SW480 (cell line): ENCODE measurements at places on chromosomes 2 and 18.
A peak's percentile ranks its signal among the peaks of the same experiment; 100 is the strongest.

GRCh38 chr18:45654677-45655076 lies 39.4 kb downstream of the SLC14A2 start:
- DNase-seq: peak; percentile 3

DNA sequence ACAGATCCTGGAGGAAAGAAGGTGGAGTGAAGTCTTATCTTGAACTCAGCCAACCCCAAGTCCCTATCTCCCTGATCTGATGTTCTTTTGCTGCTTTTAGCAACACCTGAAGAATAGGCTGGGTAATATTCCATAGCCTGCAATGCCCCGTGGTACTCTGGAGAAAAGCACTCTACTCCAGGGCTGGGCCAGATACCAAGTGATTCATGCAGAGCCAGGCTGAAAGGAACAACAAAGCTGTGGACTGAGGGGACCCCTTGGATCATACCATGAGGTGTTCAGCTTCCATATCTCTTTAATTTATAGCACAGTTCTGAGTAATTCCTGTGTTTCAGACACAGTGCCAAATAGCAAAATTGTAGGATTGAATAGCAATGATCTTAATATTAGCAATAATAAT lies 130.6 kb downstream of the NXPH2 start:
- DNase-seq: no peak

- DNase-seq: no peak
Observed at GRCh38 chr2:120869036-120869729, 133.5 kb downstream of the GLI2 start.

GRCh38 chr18:11269257-11269656 lies 119.9 kb upstream of the PIEZO2 start:
- DNase-seq: no peak

GRCh38 chr18:75915941-75916623 lies 488.6 kb upstream of the SMIM21 start:
- DNase-seq: no peak

- DNase-seq: peak; percentile 85
Observed at GRCh38 chr2:36561237-36561944, 36.6 kb downstream of the FEZ2 start.

DNA sequence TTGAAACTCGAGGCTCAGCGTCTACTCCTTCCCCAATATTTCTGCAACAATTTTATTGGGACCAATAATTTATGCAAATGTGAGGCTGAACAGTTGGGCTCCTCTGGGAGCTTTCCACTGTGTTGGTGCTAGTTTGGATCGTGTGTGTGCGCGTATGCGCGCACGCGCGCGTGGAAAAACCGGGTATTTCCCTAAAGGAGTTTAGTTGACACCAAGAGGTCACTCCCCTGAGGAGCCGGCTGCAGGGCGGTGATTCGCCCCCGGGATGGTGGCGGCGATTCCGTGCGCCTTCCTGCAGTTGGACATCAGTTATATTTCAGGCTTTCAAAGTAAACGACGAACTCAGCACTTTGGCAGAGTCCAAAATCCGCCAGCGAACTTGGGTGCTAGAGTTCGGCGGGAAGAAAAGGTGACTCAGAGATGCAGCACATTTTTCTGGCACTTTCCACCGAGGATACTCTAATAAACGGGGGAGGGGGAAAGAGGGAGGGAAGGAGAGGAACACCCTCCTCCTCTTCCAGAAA lies 186.5 kb upstream of the FANCL start:
- peak; percentile 37 for DNase-seq

- DNase-seq: no peak
Observed at GRCh38 chr2:163266772-163267171, 428.2 kb upstream of the KCNH7 start.

DNA sequence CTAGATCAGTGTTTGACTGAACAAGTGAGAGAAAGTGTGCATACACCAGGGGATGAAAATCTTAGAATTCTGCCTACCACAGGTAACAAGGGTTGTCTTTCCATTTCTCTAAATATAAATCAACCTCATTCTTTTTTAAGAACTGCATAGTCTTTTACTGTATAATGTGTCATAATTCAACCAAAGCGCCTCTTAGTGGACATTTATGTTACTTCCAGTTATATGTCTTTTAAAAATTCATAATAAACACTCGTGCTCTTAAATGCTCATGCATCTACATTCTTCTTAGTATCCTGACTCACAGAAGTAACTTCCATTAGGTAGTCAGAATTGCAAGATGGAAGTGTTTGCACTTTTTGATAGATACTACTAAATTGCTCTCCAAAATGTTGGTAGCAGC lies 76.2 kb downstream of the CHRNA1 start:
- DNase-seq: peak; percentile 16
